Effector CD4-positive, alpha-beta T cell (primary cell): ENCODE measurements at places on chromosomes 3 and 15.

- DNase-seq: no peak
Measured at GRCh38 chr3:107543666-107544065, 20.9 kb downstream of the BBX start.

GRCh38 chr3:18282507-18282906 lies 142.6 kb downstream of the SATB1 start:
- DNase-seq: no peak

GRCh38 chr15:45586125-45586524 lies 1.1 kb upstream of the BLOC1S6 start:
- no peak for DNase-seq

GRCh38 chr3:124467980-124468902 lies 262.0 kb upstream of the UMPS start:
- DNase-seq: no peak

- DNase-seq: no peak
Measured at GRCh38 chr3:13901935-13902584, 22.2 kb upstream of the WNT7A start.

DNA sequence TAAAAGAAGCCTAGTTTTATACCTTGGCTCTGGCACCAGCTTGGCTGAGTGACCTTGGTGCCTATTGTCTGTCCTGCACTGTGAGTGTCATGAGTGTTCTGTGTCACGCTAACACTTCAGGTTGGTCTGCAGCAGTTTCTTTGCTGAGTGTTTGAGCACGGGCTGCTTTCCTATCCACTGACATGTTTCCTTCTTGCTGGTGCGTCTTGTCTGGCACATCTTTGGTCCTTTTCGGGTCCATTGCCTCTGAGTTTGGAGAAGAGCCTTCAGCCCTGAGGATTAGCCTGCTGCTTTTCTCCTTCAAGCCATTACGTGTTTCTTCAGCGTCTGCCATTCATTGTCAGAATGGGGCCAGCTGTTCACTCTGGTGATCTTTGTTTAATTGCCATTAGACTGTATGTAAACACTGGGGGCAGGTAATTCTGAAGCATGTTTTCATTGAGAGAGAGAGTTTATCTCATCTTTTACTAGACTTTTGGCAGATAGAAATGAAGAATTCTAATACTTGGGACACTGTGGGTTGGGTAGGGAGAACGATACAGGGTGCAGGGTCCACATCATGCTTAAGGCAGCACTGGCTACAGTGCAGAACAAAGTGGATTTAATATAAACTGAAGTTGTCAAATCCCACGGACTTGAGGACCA lies 55.5 kb downstream of the LRRC28 start:
- no peak for DNase-seq

- DNase-seq: no peak
Measured at GRCh38 chr3:169660709-169661360, 2.7 kb downstream of the MECOM start.

DNA sequence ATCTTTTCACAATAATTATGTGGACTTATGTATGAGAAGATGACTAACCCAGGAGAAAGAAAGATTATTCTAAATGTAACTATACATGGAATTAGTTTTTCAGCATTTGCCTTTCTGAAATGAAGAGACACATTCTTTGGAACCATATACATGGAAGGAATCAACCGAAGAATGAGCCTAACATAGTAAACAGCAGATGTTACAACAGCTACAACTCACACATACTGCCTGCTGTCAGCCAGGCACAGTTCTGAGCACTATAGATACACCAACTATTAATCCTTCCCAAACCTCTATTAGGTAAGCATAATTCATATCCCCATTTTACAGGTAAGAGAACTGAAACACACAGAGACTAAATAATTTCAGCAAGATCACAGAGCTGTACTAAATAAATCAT lies 840.0 kb downstream of the ROBO1 start:
- DNase-seq: no peak

DNA sequence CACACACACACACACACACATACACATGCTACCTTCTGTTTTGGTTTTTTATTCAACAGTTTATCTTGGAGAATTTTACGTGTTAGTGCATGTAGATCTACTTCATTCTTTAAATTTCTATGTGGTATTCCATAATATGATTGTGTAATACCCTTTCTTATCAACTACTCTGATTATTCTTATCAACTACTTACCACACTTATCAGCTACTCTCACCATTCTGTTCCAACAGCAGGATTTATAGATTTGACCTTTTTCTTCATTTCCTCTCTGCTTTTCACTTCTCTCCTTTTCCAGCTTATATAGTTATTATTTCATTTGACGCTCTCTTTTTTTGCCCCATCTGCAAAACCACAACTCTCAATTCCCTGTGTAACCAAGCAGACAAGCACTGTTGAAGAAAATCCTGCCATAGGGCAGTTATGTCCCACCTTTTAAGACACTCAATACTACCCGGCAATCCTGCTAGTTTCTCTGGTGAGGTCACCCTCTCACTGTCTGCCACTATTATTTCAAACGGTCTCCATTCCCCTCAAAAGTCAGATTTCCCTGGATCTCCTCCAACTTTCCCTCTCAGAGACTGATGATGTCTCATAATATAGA lies 56.9 kb upstream of the SATB1 start:
- no peak for DNase-seq

DNA sequence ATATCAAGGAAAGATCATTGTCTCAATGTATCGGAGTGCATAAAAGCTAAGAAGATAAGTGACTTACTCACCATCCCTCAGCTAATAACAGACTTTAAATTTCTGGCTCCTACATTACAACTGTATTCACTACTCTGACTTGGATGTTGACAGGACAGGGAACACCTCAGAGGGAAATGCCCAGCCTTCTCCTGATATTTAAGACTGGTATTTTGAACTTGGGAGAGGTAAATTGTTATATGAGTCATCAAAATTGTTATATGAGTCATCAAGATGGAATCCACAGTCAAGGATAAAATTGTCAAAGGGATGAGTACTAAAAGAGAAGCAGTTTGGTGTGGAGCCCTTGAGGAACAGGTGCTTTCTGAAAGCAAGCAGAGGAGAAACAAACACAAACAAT lies 961.4 kb downstream of the VGLL3 start:
- no peak for DNase-seq

DNA sequence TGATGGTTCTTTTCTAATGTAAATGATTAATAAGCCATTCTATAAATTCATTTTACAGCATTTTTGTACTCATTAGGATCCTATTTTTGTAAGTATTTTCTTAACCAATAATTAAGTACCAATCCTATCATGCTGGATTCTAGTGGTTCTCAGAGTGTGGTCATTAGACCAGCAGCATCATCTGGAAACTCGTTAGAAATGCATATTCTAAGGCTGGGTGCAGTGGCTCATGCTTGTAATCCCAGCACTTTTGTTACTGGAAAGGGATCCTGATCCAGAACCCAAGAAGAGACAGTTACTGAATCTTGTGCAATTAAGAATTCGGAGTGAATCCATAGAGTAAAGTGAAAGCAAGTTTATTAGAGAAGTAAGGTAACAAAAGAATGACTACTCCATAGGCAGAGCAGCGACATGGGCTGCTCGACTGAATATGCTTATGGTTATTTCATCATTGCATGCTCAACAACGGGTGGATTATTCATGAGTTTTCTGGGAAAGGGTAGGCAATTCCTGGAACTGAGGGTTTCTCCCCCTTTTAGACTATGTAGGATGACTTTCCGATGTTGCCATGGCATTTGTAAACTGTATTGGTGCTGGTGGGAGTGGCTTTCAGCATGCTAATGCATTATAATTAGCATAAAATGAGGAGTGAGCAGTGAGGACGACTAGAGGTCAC lies 9.9 kb upstream of the CEMIP start:
- no peak for DNase-seq

DNA sequence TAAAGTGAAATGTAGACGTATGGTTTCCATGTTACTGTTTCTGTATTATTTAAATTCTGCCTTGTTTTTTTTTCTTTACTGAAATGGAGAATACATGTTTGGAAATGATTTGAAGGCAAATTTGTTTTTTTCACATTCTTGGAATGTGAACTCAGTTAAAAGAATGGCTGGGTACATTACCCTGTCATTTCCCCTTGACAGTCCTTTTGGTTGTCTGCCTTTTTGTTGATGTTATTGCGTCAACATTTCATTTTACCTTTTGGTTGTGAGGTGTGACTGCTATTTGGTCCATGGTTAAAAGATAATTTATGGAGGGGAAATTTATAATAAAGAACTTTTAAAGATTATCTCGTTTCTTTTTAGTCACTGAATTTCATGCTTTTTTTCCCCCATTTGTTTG lies 3.2 kb upstream of the GPR171 start:
- no peak for DNase-seq
